ENCODE measurements at places on chromosomes 5 and 9.

DNA sequence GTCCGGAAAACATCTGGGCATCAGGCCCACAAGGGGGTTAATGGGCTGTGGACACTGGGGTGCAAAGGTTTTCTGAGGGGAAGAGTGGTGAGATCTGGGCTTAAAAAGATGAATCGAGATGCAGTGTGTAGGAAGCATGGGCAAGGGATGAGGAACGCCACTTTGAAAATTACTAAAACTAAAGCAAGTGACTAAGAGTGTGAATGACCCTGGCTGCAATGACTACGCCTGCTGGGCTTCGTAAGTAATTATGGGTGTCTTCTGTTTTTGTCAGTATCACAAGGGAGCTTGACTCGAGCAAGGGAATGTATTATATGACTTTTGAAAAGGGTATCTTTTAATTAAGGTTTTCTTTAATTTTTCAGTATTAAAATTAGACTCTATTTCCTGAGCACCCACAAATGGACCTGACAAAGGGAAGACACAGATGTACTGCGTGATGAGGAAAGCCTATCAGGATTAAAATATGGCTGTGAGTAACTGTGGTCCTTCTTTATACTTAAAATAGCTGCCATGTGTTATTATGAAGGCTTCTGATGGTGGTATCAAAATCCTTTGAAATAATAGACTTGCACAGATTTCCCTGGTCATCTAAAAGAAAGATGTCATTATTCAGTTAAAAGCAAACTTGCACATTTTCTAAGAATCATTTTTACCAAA is 4.2 kb downstream of the CTXN3 start:
- no peak for DNase-seq

DNA sequence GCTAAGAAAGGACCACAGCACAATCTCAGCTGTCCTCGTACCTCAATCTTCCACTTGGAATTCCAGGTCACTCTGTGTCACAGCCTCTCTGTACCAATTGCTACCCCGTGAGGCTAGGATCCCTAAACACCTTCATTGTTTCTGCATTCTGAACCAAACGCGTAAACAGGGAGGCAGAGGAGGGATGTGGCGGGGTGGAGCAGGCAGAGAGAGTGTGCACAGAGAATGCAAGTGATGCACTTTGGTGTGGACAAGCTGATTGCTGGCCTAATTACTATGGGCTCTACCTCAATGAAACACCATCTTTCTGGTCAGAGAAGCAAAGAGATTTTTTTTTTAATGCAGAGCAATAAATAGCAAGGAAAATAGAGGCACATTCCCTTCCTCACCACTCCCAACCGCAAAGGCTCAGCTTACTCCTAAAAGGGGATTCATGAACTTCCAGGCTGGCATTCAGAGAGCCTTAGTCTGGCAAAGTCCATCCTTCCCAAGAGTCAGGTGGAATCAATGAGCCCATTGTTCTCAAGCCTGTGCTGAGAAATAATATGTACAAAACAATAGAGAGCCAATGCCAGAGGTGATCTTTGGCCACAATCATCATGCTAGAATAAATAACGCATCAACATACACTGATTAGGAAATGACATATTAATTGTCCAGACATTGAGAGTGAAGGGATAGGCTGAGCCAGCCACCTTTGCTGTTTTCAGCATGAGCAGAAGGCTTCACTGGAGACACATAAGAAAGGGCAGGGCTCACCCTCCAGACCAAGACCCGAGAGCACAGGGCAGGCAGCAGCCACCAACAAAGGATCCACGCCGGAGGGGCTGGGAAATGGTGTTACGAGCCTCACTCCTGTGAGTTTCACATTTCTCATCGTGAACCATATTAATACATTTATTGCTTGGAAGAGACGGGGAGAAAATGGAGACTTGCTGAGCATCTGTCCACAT is 278.8 kb downstream of the ENC1 start:
- no peak for DNase-seq

- DNase-seq, result no peak
Measured at GRCh38 chr9:90219548-90220118, 423.0 kb downstream of the DIRAS2 start.

- DNase-seq, result no peak
Measured at GRCh38 chr9:13919401-13919800, 394.5 kb downstream of the NFIB start.

- no peak for DNase-seq
Measured at GRCh38 chr5:179253730-179254129, 91.5 kb downstream of the ADAMTS2 start.

DNA sequence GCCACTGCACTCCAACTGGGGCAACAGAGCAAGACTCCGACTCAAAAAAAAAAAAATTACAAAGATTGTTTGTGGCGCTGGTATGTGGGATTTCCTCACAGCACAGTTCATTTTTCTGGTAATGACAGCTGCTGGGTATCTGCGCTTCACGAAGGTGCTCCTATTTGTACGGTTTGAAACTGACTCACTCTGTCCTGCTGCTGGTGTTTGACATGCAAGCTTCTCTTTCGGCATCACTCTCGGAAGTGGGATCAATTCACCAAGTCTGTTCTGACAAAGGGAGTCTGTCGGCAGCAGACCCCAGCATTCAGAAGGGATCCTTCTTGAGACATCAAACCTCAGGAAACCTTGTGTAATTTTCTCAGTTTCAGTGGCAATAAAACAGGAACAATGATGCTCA is 26.3 kb downstream of the MAML1 start:
- no peak for DNase-seq

DNA sequence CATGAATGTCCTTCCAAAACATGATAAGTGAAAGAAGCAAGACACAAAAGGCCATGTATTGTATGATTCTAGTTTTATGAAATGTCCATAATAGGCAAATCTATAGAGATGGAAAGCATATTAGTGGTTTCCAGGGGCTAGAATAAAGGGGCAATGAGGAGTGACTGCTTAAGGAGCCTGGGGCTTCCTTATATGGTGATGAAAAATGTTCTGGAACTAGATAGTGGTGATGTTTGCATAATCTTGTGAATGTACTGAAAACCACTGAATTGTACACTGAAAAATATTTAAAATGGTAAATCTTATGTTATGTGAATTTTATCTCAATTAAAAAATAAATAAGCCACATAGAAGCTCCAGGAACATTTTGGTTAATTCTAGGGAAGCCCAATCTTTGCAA is 144.4 kb upstream of the ANKRD55 start:
- DNase-seq, result no peak

DNA sequence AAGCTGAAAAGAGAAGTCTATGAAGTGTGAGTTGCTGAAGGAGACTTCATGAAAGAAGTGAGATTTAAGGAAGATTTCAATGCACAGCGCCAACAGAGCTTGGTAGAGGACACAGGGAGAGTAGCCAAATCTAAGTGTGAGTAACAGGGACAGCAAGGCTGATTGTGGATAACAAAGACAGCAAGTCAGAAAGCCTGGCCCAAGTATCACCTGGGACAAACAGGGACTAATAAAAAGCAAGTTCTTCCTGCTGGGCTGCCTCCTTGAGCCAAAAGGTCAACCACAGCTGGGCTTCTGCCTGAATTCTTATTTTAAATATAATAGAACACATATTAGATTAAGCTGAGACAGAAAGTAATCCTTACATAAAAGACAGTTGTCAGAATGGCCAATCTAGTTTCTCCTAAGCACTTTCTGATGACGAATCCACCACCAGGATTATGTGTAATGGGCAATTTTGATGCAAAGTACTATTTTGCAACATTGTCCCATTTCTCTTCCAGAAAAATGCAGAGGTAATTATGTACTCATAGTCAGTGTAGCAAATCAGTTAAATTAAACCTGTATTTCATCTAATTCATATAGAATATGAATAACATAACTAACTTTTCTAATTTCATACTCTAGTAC is 73.8 kb downstream of the MAPKAP1 start:
- no peak for DNase-seq

DNA sequence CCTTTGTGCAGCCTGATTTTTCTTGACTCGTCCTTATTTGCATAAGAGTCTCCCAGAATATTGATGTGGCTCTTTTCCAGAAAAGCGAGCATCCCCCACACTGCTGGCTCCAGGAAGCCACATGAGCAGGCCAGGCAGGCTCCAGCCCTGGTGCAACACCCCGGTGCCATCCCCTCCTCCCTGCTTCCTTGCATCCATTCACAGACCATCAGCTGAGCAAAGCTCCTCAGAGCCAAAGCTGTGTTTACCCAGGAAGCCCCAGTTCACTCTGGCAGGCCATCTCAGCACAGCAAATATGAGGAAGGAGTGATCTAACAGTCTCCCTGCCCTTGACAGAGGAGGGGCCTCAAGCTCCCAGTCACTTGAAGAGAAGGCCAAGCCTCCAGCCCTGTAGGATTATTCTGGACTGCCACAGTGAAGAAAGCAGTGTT is 34.4 kb downstream of the INSYN2B start:
- no peak for DNase-seq

- DNase-seq, result no peak
Measured at GRCh38 chr5:126610160-126610559, 9.4 kb downstream of the PHAX start.

- DNase-seq, result no peak
Measured at GRCh38 chr5:73250645-73251044, 77.7 kb downstream of the TMEM174 start.

DNA sequence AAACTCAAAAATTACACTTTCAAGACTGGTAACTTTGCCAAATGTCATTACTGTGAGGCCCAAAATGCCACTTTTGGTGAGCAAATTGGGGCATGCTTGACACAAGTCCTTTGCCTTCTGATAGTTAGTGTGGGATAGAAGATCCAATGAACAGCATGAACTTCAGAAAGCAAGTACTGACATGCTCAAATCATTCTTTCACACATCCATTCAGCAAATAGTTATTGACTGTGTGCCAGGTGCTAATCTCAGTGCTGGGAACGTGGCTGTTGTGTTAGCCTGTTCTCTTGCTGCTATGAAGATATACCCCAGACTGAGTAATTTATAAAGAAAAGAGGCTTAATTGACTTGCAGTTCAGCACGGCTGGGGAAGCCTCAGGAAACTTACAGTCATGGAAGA is 247.0 kb downstream of the CHSY3 start:
- no peak for DNase-seq

DNA sequence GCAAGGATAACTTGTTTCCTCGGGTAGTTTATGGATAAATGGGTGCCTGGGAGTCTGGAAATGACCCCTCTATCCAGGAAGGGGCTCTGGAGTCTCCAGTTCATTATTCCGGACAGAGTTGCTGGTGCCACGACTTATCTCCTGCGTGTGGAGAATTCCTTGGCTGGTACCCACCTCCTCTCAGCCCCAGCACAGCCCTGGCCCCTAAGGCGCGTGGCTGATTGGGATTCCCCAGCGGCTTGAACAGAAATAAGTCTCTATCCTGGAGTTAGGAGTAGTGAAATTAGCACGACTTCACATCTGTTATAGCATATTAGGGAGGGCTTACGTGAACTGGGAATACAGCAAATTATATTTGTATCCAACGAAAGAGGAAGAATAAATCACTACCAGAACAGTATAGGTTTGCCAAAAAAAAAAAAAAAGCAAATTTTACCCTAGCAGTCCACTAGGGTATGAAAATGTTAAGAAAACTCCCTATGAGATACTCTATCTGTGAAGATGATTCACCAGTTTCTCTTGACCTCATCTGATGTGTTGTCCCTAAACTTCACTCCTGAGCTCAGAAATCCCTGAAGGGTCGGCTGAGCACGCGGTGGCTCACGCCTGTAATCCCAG is 172.5 kb upstream of the OTULINL start:
- no peak for DNase-seq

- DNase-seq, result no peak
Measured at GRCh38 chr9:135908093-135908753, 877 bp upstream of the CAMSAP1 start.

DNA sequence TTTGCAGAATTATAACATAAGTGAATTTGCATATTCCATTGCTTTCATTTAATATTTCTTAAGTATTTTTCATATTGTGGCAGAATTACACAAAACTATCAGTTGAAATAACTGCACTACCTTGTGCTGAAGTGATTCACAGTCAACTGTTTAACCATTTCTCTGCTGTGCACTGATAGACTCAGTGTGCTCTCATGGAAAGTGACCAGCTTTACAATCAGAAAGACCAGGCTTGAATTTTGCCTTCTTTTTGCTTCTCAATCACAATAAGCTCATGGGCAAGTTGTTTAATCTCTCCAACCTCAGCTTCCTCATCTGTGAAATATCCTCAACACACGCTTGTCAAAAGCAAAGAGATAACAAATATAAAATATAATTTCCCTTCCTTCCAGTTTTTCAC is 18.3 kb downstream of the CDK5RAP2 start:
- no peak for DNase-seq

DNA sequence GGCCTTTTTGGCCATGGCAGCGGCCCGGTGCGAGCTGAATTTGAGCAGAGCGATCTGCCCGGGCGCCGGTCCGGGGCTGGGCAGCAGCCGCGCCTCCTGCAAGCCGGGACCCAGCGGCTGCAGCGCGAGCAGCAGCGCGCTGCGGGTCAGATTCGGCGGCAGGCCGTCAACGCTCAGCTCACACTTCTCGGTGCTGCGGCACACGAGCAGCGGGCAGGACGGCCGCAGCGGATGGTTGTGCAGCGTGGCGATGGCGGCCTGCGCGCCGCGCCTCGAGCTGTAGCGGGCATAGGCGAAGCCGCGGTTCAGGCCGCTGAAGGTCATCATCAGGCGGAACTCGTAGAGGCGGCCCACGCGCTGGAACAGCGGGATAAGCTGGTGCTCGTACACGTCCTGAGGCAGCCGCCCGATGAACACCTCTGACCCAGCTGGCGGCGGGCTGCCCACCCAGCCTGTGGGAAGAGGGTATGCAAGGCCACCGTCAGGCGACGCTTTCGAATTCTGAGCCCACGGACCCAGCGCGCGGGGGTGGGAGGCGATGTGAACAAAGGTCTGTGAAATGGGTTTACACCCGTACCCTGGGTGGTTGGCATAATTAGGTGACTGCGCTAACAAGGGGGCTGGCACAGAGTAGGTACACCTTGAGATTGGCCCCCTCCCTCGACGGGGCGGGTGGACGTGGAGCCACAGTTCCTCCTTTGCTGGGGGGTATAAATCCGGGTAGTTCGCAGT is 755 bp downstream of the DND1 start:
- no peak for DNase-seq

DNA sequence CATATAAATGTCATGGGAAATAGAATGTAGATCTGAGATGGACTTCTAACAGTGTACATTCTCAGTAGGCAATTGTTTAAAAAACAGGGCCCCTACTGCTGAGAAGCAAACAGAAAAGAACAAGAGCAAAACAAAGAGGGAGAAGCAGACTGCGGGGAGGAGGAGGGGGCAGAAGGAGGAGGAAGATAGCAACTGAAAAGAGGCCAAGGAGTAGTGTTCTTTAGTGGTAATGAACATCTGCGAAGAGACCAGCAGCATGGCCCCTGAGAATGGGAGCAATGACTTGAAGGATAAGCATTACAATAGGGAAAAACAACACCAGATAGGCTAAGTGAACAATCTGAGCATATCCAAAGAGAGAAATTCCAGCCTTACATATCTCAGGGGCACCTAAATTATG is 36.8 kb downstream of the HAPLN1 start:
- no peak for DNase-seq

DNA sequence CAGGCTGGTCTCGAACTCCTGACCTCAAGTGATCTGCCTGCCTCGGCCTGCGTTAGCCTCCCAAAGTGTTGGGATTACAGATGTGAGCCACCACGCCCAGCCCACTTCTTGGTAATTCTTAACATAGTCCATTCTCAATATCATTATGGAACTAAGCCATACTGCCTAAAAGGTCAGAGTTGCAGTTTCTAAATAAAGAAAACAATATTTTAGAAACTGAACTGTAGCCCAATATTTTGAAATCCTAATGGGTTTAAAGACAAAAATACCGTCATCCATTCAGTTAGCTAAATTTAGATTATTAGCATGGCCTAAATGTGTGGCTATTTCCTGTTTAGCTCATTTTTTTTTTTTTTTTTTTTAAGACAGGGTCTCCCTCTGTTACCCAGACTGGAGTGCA is 99.5 kb downstream of the USP20 start:
- DNase-seq, result no peak
